ENCODE measurements at places on chromosomes 11 and 22.

DNA sequence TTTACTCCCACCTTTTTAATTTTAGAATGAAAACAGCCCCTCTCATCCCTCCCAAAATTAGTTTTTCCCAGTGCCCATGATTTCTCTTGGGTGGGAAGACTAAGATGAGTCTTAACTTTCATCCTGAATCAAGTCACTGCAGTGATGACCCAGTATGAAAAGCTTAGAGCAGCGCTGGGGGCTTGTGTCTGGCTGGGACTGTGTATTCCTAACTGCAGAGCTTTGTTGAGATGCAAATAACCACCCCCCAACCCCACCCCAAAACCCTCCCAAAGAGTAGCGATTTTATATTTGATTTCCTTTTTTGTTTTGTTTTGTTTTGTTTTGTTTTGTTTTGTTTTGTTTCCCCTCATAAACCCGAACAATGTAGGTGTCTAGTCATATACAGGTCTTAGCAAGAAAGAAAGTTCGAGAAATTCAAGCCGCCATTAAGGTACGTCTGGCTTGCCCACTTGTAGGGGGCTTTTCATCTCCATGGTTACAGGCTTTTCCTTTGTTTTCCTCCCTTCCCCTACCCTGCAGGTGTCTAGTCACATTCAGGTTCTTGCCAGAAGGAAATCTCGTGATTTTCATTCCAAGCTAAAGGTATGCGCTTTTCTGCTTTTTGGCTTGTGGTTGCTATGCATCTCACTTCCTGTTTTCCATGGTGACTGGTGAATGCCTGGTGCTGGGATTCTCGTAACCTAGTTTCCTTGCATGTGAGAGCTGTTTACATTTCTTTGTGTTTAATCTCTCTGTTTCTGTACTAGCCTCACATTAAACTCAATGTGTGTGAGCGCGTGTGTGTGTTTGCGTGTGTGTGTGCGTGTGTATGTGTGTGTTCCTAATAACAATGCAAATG is 144.6 kb upstream of the RASSF10 start:
- DNase-seq = no peak

DNA sequence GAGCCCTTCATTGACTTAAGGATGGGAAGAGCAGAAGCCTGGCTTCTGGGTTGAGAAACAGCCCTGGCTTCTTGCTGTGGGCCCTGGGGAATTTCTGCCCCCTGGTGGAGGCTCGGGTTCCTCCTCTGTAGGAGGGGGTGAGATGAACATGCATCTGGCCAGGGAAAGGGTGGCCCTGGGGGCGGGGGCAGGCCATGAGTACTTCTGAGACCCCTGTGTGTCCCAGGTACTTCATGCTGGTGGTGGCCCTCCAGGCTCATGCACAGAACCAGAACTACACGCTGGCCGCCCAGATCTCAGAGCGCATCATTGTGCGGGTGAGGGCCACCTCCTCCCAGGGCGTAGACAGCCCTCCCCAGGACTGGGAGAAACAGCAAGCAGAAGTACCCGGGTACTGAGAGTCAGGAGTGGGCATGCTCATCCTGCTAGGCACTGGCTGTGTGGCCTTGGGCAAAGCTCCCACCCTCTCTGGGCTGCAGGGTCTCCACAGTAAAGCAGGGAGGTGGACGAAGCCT is 15.8 kb downstream of the TMEM258 start:
- DNase-seq = no peak

- DNase-seq = no peak
Observed at GRCh38 chr22:42013385-42013784, 14.8 kb downstream of the WBP2NL start.

DNA sequence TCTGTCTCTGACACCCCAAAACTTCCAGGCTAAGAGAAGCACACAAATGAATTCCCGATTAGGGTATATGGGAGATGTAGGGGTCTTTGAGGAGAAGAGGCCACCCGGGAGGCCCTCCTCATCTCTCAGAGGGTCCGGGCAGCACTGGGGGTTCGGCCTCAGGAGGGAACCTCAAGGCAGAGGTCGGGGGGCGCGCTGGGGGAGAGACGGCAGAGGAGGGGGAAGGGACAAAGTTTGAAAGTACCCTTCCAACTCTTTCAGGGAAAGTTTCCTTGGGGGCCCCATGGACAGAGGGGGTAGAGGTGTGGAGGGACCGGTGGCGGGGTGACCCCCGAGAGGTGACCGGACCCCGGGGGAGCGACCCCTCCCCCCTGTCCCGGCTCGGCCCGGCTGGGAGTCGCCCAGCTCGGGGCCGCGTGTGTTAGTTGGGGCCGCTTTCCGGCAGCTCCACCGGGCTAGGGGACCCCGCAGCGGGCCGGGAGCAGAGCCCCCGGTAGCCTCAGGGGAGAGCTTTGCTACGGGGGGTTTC is 3.3 kb upstream of the GCAT start:
- DNase-seq = no peak

DNA sequence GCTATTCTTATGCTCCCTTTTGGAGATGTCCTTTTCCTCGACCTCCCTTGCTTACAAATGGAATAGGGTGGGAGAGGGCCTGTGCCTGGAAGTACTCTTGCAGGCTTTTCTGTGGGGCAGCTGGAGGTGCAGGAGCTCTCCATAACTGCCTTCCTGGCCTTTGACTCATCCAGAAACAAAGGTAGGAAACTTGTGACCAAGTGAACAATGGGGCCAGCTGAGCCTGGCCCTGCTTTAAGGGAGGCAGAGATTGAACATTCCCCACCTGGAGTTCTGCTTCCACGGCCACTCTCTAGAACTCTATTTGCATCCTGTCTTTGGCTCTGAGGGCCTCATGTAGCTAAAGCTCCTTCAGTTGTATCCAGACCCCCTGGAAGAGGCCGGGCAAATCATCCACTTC is 5.1 kb upstream of the LYVE1 start:
- DNase-seq = no peak

- no peak for DNase-seq
Observed at GRCh38 chr11:128483211-128483788, 104.1 kb downstream of the ETS1 start.
